ENCODE measurements at places on chromosomes 5 and 9.

GRCh38 chr5:111494355-111494999, 17.9 kb downstream of the STARD4 start:
- H3K27me3 ChIP-seq: no peaks in the 10 kb centered on the region
- peak overlapping the region; percentile 75 for H3K27ac ChIP-seq
- H3K4me1 ChIP-seq: peaks cover 12% of the 10 kb centered on the region

- no peak for DNase-seq
- peaks cover 52% of the 10 kb centered on the region for H3K4me1 ChIP-seq
- no peak overlapping the region for H3K27ac ChIP-seq
- no peak overlapping the region for H3K4me3 ChIP-seq
These were observed 4.3 kb downstream of the ZNF462 start for GRCh38 chr9:106867286-106867685.

- no peaks in the 10 kb centered on the region for H3K36me3 ChIP-seq
- H3K4me3 ChIP-seq: no peak overlapping the region
- H3K27me3 ChIP-seq: peaks cover 9% of the 10 kb centered on the region
- no peak overlapping the region for H3K27ac ChIP-seq
These were observed 56.4 kb upstream of the GGTA1 start for GRCh38 chr9:121556082-121556481.

DNA sequence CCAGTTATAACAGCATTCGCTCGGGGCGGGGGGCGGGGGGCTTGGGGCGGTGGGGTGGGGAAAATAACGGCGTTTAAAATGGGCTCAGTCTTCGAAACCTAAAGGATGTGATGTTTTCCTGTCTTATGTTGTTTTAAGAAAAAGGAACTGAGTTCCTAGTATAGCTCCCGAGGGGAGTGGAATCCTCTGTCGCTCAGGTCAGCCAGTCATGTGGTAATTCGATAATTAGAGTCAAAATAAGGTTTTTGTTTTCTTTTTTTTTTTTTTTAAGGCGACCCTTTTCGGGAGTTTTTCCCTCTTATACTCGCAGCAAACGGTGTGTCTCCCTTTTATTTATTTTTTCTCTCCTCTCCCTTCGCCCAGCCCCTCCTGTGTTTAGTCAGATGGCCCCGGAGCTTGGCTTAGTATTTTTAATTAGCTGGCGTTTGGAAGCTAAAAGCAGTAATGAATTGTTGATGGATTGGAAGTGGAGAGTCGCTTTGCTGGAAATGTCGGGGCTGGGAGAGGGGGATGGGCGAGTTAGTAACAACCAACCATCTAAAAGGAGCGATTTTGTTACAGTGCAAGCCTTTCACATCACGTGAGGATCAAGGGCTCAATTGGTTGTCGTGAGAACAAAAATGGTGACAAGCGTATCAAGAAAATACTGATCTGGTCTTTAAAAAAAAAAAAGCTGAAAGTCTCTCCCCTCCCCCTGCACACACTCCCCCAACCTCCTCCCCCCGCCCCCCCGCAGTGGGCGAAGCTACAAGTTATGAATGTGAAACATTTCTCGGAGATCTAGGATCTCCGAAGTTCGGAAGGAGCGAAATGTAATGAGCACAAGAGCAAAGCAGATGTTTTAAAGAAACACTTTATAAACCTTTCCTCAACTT, 714 bp upstream of the ZNF608 start:
- no peak overlapping the region for H3K27ac ChIP-seq
- no peak for DNase-seq
- H3K4me3 ChIP-seq: peak overlapping the region; percentile 74
- H3K36me3 ChIP-seq: no peaks in the 10 kb centered on the region

DNA sequence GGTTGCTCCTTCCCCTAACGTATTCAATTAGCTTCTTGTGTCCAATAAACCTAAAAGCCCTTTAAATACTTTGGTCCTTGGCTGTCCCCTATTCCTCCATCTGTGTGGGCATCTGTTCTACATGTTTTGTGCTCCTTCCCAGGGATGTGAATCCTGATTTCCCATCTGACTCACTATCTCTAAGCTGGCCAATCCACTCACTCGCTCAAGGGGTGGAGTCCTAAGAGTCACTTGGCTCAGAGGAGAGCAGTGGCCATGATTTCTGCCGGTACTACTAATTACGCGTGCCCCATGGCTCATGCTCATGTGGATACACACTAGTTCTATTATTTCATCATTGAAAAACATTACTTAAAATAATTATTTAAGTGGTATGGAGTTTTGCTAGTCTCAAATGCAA, 89.6 kb downstream of the TAF11L14 start:
- H3K4me3 ChIP-seq: no peak overlapping the region
- H3K4me1 ChIP-seq: no peaks in the 10 kb centered on the region
- no peak overlapping the region for H3K27ac ChIP-seq

- DNase-seq: no peak
- no peaks in the 10 kb centered on the region for H3K27me3 ChIP-seq
- no peak overlapping the region for H3K27ac ChIP-seq
These were observed 90.4 kb downstream of the SERINC5 start for GRCh38 chr5:80165452-80165851.

DNA sequence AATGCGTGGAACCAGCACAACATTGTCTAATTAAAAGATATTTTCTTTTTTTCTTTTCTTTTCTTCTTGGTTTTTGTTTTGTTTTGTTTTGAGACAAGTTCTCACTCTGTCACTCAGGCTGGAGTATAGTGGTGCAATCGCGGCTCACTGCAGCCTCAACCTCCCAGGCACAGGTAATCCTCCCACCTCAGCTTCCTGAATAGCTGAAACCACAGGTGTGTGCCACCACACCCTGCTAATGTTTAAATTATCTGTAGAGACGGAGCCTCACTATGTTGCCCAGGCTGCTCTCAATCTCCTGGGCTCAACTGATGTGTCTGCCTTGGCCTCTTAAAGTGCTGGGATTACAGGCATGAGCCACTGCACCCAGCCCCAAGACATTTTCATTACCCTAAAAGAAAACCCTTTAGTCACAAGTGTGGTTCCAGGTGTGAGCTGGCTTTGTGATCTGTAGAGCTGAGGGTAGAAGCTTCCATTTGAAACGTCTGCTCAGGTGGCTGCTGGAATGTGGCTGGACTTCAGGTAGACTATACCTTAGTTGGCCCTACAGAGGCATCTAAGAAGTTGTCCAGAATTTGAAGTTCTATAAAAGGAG, 19.1 kb upstream of the NEK6 start:
- H3K27ac ChIP-seq: no peak overlapping the region
- H3K4me3 ChIP-seq: no peak overlapping the region
- no peaks in the 10 kb centered on the region for H3K36me3 ChIP-seq
- H3K27me3 ChIP-seq: peaks cover 23% of the 10 kb centered on the region

DNA sequence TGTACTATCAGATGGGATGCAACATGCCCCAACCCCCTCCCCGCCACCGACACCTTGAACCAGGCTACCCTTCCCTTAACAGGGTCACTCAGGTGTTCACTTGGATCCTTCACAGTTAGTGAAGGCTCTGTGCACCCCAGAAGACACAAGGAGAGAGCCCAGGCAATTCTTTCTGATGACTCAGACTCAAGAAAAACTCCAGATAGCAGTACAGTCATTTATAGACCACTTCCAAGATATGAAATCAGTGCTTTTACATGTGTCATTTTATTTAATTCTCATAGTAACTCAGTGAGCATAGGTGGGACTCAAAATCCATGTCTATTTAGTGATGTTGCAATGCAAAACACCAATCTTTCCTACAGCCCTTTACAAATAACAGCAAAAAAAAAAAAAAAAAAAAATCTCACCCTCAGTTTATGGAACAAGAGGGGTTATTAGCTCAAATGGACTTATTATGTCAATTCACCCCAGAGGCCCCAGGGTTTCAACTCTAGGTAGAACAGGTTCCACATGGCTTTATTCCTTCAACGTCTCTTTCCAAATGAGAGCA, 71.9 kb downstream of the FOXD1 start:
- H3K4me3 ChIP-seq: no peak overlapping the region
- H3K36me3 ChIP-seq: peaks cover 4% of the 10 kb centered on the region
- peak; percentile 71 for DNase-seq

DNA sequence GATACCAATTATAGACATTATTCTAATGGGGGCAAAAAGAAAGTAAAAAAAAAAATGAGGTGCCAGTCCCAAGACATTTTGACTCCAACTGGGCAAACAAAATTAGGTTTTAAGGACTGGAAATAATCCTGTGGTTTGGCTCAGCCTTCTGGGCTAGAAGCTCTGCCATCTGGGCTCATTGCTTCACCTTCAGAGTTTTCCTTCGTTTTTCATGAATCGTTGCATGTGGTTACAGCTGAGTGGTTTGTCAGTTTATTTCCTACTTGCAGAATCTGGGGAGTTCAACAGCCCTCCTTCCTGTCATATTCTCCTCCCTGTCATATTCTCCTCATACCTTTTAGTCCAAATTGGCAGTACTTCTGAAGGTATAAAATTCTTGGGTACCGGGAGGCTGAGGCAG, 12.0 kb downstream of the UGT3A2 start:
- H3K27ac ChIP-seq: no peak overlapping the region
- no peaks in the 10 kb centered on the region for H3K36me3 ChIP-seq
- H3K4me3 ChIP-seq: no peak overlapping the region
- no peak for DNase-seq

DNA sequence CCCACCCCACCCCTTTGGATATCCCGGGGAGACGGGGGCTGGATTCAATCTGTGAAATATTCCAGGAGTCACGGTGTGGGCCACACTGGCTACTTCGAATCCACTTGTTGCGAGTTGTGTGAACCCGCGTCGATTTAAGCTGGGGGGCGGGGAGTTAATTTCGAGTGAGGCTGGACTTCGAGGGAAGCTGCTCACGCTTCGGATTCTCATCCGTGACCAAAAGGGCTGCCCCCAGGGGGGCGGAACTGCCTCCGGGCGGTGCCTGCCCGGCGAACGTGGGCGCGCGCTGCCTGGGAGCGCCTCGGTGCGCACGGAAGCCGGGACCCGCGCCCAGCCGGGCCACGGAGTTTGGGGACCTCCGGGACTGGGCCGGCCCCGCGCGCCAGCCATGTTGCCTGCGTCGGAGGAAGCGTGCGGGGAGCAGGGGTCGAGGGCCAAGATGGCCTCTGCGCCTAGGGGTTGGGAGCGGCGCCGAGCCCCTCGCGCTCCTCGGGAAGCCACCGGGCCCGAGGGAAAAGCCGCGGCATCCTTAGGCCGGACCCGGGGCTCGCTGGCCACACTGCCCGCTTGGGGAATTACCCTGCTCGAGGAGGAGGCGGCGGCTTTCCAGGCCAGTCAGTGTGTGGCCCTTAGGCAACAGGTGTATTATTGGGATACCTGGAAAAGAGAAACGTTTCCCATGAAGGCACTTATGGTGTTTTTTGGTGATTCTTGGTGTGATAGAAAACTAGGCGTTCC, 975 bp downstream of the OCLN start:
- H3K36me3 ChIP-seq: no peaks in the 10 kb centered on the region
- peak overlapping the region; percentile 86 for H3K4me3 ChIP-seq
- DNase-seq: no peak
- no peak overlapping the region for H3K27ac ChIP-seq
- peaks cover 27% of the 10 kb centered on the region for H3K27me3 ChIP-seq

DNA sequence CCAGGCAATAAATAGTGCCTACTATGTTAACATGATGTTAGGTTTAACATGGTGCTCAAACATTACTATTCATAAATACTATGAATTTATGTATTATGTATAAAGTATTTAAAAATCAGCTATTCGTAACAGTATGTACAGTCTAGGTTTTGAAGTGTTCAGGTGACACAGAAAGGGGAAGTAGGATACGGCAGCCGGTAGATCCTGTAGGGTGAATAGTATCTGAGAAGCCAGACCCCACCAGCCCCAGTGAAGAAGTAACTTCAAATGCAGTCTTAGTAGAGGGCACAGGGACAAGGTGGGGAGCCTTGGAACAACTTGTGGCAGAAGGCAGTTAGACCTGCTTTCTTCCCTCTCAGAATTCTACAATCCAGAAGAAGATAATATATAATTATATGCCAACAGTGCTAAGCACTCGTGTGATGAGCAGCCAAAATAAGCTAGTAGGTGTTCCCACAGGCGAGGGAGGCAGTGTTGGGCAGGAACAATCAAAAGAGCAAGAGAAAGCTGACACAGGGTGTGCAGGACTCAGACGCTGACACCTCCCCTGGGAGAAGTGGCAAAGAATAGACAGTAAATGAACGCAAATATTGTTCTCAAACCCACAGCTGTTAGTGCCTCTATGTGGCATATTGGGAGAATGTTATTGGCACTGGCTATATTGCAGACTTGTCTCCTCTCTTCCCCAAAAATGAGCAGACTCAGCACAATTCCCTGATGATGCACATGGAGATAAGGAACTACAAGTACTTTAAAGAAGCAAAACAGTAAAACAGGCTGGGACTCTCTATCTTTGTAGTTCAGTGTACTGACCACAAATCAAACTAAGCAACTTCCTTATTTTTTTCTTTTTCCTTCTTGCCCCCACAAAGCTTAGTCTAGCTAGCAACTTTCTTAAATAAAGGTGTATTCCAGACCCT, 4.6 kb downstream of the ZNF367 start:
- 0 out of 2 replicates have a peak overlapping the region, but pooled peaks have one; percentile 7 for H3K27ac ChIP-seq
- H3K4me3 ChIP-seq: no peak overlapping the region
- peaks cover 8% of the 10 kb centered on the region for H3K4me1 ChIP-seq
- H3K36me3 ChIP-seq: no peaks in the 10 kb centered on the region
- no peak for DNase-seq

All from HFFc6 (cell line).